ENCODE measurements at places on chromosomes 4 and X.
A peak's percentile ranks its signal among the peaks of the same experiment; 100 is the strongest.

DNA sequence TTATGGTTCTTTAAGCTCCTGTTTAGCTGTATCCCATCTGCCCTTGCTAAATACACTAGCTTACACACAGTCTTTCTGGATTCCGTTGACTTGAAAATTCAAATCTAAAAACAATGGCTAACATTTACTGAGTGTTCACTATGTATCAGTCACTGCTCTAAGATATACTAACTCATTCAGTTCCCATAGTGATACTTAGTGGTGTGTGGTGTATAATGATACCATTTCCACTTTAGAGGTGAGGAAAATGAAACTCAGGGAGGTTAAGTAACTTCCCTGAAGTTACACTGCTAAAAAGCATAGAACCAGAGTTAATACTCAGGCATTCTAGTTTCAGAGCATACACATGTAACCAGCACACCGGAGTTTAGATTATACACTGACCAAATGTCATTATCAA lies 762.0 kb downstream of the GRID2 start:
- DNase-seq: no peak

DNA sequence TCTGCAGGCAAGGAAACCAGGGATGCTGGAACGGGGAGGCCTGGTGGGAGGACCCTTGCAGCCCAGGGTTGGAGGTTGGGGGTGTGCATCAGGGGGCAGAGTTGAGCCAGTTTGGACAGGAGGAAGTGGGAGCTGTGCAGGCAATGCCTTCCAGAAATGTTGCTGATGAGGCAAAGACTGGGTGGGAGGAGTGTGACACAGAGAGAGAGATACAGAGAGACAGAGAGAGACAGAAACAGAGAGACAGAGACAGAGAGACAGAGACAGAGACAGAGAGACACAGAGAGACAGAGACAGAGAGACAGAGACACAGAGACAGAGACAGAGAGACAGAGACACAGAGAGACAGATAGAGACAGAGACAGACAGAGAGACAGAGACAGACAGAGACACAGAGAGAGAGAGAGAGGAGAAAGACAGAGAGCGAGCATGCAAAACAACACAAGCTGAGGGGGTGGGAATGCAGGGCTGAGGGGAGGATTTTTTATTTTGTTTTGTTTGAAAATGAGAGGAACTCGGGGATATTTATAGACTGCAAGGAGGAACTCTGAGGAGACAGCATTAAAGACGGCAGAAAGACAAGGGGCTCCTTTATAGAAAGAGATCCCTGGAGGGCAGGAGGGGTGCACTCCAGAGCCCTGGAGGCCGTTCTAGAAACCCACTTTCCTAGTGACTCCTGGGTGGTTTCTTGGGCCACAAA lies 1.9 kb upstream of the HAUS3 start:
- peak; percentile 20 for DNase-seq

DNA sequence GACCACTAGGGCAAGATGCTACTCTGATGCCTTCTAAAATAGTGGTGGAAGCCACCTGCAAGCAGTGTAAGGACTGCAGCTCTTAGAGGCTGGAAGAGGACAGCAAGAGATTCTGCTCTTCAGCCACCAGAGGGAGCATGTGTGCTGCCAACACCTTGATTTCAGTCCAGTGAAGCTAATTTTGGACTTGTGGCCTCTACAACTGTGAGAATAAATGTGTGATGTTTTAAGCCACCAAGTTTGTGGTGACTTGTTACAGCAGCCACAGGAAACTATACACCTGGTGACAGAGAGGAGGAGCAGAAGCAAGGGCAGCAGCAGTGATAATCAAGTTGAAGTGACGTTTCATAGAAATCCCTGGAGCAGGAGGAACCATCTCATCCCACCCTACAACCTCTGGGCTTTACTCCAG lies 55.9 kb downstream of the FGFBP1 start:
- peak; percentile 84 for DNase-seq

- peak; percentile 88 for DNase-seq
Observed at GRCh38 chrX:73877687-73878086, 314.7 kb downstream of the CHIC1 start.

GRCh38 chr4:2179717-2180116 lies 62.2 kb downstream of the HAUS3 start:
- DNase-seq: no peak

DNA sequence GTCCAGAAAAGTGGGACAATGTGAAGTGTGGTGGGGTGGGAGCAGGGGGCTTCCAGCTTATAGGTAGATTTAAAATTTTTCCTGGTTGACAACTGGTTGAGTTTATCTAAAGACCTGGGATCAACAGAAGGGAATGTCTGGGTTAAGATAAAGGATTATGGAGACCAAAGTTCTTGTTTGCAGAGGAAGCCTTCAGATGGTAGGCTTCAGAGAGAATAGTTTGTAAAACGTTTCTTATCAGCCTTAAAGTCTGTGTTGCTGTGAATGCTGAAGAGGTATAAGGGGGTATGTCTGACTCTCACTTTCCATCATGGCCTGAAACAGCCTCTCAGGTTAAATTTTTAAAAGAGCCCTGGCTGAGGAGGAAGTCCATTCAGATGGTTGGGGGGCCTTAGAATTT lies 20.5 kb downstream of the MGST2 start:
- no peak for DNase-seq

GRCh38 chr4:153489856-153490558 lies 23.8 kb downstream of the TMEM131L start:
- no peak for DNase-seq

GRCh38 chr4:42906341-42906740 lies 13.8 kb downstream of the GRXCR1 start:
- peak; percentile 38 for DNase-seq

- DNase-seq: peak; percentile 69
Observed at GRCh38 chrX:47217121-47217851, 1.2 kb upstream of the CDK16 start.

GRCh38 chr4:142656178-142656577 lies 189.9 kb downstream of the INPP4B start:
- no peak for DNase-seq
